ENCODE measurements at places on chromosomes 6 and 20. TPM values are rescaled to one million over a fixed set of nuclear protein-coding genes. Genes with fewer than 3 reads are reported as not detected.

The SHLD1 gene
- total RNA-seq: 4.5 TPM

The SIRPD gene
- total RNA-seq: not detected

The SGK1 gene
- 94.7 TPM for total RNA-seq

GRCh38 chr6:131210469-131210868, 75.2 kb downstream of the AKAP7 start:
- no peak for DNase-seq
- H3K27me3 ChIP-seq: no peaks in the 10 kb centered on the region
- H3K36me3 ChIP-seq: no peaks in the 10 kb centered on the region
- no peak overlapping the region for H3K27ac ChIP-seq

GRCh38 chr6:96812077-96812703, 25.1 kb downstream of the GPR63 start:
- no peak overlapping the region for H3K27ac ChIP-seq
- no peak for DNase-seq
- no peak overlapping the region for H3K4me3 ChIP-seq
- H3K27me3 ChIP-seq: no peaks in the 10 kb centered on the region
- H3K4me1 ChIP-seq: no peaks in the 10 kb centered on the region
- no peaks in the 10 kb centered on the region for H3K36me3 ChIP-seq
